Stimulated activated CD4-positive, alpha-beta T cell treated with anti-CD3 and anti-CD28 coated beads, Interleukin-1b, Interleukin-23, amount 100 ng/mL, for 1 hour (primary cell): ENCODE measurements at places on chromosomes 13 and 19.

DNA sequence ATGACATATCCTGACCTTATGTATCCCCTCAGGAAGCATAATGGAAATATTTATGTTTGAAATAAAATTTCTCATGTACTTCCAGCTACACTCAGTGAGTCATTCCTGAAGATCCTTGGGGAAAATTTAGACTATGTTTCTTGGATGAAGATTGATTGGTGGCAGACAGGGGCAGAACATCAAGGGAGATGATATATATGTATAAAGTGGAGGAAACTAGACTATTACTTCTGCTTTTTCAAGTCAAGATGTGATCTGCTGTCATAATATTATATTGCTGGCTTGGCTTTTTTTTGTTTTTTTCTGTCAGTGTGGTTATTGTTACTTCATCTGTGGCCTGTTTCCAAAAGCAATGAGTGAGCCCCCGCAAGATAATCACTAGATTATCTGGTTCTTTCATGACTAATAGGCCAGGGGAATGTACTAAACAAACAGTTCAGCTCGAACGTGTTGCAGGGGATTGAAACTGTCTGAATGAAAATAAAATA lies 87.2 kb upstream of the TNFSF11 start:
- DNase-seq: no peak

- DNase-seq: no peak
Observed at GRCh38 chr19:17069193-17069592, 6.1 kb downstream of the HAUS8 start.

DNA sequence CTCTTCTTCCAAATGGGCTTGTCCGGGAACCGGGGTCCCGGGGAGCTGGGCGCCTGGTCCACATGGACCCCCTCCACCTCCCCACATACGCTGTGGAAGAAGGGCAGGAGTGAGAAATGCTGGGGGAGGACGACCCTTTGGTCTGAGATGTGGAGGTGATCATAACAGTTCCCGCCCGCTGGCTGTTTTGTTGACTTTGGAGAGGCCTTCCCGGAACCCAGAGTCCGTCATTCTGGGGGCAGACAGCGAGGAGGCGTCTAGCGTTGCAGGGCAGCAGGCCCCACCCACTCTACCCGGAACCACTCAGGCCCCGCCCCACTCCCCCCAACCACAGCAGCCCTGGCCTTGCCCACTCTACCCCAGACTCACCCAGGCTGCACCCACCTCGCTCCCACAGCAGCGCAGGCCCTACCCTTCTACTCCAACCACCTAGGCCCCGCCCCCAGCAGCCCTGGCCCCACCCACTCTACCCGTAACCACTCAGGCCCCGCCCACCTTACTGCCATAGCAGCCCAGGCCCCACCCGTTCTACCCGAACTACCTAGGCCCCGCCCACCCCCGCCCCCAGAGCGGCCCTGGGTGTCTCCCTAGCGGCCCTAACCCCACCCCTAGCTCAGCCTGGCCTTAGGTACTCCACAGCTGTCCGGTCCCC lies 7.1 kb downstream of the GPR108 start:
- peak; percentile 16 for DNase-seq

GRCh38 chr19:43681821-43682220 lies 11.9 kb upstream of the PLAUR start:
- no peak for DNase-seq

DNA sequence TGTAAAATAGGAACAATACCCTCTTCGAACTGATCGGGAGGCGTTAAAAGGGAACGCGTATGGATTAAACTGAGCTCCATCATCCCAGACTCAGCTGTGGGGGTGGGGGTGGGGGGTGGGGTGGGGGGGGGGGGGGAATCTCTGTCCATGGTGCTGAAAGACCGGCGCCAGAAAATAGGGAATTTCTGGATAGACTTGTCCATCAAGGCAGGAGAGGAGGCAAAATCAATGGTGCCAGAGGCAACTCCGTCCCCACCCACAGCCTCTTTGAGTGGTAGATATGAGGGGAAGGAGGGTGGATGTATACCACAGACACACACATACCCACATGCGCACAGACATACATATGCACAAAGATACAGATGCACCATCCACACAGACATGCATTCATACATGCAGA lies 37.4 kb downstream of the ZNF787 start:
- DNase-seq: no peak

DNA sequence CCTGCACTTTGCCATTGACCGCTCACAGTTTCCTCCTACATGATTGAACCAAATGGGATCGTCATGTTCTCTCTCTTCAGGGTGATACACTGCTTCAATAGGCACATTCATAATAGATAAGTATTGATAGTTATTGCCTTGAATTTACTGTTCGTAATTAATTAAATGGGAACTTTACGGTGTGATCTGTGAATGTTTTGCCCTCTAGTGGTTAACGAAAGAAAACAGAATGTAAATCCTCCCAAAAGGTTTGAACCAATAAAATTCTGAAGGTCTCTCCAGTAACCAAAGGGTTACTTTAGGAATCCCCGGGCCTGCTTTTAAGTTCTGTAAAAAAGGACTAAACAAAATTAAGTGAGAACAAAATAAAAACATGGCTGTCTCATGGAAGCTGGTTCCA lies 389.3 kb downstream of the DACH1 start:
- DNase-seq: no peak

- no peak for DNase-seq
Observed at GRCh38 chr13:27979001-27979643, 9.4 kb downstream of the URAD start.

GRCh38 chr13:21147827-21148226 lies 28.5 kb downstream of the SKA3 start:
- no peak for DNase-seq

- no peak for DNase-seq
Observed at GRCh38 chr13:73631411-73631810, 502.8 kb downstream of the KLF12 start.

DNA sequence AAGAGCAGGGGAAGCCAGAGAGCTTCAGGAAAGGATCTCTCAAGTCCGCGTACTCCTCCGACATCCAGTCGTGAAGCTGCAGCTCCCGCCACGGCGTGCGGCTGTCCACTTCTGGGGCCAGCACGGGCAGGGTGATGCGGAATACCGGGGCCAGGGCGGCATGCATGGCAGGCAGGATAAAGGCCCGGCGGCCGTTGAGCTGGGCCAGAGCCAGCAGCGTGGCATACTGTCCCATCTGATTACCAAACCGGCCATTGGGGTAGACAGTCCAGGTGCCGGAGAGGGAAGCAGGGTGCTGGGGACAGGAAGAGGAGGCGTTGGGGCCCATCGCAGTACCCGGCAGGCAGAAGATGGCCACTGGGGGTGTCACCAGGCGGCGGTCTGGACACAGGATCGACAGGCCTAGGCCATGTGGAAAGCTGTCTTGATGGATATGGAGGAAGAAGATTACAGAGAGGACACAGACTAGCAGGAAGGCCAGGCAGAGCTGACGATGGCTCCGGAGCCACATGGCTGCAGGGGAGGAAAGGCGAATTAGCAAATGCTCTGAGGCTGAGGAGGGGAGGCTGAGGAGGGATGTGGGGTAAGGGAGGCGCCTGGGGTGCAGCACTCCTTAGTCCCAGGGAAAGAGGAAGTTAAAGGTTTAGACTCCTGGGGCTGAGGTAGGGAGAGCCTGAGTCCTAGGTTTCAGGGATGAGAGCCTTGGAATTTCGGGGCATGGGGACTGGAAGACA lies 1.5 kb downstream of the FUT1 start:
- DNase-seq: no peak

GRCh38 chr13:97278435-97279411 lies 56.6 kb downstream of the MBNL2 start:
- DNase-seq: no peak

- no peak for DNase-seq
Observed at GRCh38 chr19:31676271-31677004, 327.2 kb upstream of the TSHZ3 start.

- peak; percentile 67 for DNase-seq
Observed at GRCh38 chr19:53537521-53538377, at the start of gene ZNF331. Gene ZNF331 (plus strand): TSS chr19:53538145. CDS start chr19:53569377, 31,232 bp downstream.

- peak; percentile 93 for DNase-seq
Observed at GRCh38 chr19:6460099-6460884, 700 bp upstream of the SLC25A23 start.

GRCh38 chr19:55096061-55096701 lies 20.5 kb downstream of the EPS8L1 start:
- no peak for DNase-seq

GRCh38 chr19:4929186-4929585 lies 19.9 kb downstream of the UHRF1 start:
- no peak for DNase-seq

- DNase-seq: no peak
Observed at GRCh38 chr13:103436057-103436654, 369.9 kb upstream of the SLC10A2 start.

GRCh38 chr19:8206147-8207087 lies 2.8 kb upstream of the CERS4 start:
- no peak for DNase-seq
